ENCODE measurements at places on chromosomes 1 and 21.

DNA sequence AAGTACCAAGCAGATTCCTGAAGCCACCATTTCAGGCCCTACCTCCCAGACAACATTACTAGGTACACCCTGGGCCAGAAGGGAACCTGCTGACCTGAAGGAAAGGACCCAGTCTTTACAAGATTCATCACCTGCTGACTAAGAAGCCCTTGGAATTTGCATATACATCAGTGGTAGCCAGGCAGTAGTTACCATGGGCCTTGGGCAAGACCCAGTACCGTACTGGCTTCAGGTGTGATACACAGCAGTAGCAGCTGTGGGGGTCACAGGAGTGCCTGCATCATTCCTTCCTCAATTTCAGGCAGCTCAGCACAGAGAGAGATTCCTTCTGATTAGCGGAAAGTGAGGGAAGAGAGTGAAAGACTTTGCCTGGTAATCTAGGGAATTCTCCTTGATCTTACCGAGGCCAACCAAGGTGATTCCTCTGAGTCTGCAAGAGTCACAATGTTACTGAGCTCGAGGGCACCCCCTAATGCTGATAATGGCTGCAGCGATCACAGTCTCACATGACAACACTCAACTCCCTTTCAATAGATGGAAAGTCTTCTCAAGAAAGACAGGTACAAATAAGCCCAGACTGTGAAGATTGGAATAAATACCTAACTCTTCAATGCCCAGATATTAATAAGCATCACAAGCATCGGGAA, 22.0 kb upstream of the UHMK1 start:
- no peak for DNase-seq

DNA sequence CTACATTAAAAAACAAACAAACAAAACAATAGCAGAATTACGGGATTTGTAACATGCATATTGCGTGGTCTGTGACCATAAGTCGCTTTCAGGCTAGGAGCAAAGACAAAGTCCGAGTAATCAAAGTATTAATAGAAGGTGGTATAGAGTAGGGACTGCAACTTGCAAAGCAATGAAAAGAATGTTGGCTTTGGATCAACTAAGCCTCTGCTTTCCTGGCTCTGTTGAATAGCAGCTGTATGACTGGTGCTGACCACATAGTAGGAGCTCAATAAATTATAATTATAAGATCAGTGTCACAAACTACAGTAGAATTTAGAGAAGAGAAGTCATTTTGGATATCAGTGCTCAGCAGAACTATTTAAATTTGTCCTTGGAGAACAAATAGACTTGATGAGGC, 586.4 kb downstream of the DPYD start:
- DNase-seq = no peak

DNA sequence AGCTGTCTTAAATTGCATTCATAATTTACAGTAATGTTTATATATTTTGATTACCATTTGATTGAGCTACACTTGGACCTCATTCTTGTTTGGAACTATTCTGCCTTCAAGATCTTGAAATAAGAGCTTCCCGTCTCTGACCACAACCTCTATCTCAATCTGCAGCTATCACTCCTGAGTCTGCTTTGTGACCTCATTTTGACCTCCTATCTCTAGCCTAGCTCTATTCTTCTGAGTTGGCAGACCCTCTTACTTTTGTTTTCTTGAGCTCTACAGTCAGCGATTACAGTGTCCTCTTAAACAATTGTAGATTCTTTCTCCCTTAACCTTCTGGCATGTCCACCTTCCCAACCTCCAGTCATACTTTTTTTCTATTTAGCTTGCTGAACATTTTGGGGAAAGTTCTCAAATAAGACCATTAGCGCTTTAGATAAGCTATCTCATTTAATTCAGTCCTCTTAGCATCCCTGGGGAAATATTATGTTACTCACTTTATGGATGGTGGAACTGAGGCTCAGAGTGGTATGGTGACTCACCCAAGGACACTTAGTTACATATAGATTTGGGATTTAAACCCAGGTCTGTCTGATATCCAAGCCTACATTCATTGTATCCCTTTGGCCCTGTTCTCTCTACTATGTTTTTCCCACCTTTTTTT, 19.1 kb downstream of the RPAP2 start:
- no peak for DNase-seq

DNA sequence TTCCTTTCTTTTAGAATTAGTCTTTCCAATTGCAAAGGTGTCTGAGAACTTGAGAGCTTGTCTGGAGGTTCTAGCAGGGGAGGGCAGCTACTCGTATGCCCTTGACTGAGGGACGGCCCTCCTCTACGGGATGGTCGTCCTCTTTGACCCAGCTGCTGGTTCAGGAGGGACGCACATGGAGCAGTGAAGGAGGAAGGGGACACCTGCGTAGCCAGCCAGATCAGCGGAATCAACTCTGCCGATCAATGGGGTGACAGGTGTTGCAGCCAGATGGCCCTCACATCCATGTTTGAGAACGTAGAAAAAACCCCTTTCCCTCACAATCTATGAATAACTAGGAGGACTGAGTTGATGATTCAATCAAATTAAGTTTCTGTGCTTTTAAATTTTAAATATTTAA, 15.7 kb upstream of the A3GALT2 start:
- DNase-seq = no peak

DNA sequence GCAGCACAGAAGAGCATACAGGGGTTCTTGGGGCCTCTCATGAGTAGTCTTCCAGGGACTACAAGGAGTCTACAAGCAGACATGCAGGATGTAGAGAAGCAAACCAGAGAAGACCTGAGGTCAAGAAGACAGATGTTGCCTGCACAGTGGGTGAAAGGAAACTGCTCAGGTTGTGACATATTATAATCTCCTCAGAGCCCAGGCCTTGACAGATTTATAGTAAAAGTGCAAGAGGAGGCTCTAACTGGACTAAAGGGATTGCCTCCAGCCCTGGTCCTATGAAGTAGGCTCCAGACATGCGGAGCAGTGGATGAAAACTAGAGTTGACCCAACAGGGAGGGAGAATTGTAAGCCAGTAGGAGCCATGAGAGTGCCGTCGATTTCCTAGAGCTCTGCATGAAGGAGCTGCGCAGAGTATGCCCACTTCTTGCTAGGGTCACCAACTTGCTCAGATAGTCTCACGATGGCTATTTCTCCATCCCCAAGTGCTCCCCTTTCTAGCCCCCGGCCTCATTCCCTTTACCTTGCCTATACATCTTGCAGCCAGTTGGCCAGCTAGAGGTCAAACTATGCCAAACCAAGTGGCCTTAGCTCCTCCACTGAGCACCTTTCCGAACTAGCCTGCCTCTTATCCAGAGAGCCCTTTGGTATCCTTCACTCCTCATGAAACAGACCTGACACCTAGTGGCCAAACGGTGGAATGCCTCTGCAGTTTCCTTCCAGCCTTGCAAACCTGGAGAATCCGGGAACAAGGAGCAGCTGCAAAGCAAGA, 36.2 kb upstream of the IPO9 start:
- DNase-seq = peak; percentile 83

DNA sequence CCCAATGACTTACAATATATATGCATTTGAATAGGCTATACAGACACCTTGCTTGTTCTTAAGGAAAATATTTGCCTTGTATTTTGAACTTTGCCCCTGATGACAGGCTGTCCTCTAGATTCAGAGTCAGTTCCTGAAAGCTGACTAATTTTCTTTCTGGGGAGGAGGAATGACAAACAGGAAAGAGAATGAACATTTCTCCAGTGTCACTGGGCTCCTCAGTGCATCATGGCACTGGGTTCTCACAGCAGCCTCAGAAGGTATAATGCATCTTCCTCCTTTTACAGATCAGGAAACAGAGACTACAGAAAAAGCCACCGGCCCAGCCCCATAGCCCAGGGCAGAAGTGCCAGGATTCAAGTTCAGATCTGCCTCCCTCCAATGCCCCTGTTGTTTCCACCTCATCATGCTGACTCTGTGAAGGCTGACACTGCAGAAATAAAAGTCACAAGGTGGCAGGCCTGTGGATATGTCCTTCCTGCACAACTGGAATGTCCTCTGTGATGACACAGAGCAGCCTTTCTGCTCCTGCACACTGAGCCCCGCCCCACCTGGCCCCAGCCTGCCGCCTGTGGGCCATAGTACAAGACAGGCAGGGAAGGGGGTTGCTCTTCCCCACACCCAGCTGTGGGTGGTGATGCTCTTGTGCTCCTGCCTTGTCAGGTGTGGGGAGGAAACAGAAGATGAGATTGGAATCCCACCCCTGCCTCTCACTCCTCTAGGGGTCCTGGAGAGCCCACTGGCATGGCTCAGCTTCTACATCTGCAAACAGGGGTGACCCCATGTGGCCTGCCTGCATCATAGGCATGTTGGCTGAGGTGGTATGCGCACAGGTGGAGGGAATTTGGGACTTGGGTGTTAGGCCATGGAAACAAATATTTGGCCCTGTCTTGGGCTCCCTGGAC, 6.4 kb downstream of the TTC22 start:
- DNase-seq = peak; percentile 46

DNA sequence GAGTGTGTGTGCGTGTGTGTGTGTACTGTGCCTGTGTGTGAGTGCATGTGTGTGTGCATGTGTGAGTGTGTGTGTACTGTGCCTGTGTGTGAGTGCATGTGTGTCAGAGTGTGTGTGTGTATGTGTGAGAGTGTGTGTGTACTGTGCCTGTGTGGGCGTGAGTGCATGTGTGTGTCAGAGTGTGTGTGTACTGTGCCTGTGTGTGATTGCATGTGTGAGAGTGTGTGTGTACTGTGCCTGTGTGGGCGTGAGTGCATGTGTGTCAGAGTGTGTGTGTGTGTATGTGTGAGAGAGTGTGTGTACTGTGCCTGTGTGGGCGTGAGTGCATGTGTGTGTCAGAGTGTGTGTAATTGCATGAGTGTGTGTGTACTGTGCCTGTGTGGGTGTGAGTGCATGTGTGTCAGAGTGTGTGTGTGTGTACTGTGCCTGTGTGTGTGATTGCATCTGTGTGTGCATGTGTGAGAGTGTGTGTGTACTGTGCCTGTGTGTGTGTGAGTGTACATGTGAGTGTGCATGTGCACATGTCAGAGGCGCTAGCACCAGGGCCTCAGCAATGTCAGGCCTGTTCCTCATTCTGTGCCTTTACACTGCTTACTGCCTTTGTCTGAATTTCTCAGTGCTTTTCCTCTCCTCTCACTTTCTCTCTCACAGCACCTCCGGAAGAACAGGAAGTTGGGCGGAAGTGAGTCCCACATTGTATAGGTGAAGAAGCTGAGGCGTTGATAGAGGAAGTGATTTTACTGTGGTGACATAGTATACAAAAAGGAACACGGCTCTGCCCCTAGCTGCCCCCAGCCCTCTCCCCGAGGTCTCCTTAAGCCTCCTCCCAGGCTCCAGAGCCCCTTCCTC, 4.9 kb downstream of the SLC5A9 start:
- DNase-seq = peak; percentile 8

DNA sequence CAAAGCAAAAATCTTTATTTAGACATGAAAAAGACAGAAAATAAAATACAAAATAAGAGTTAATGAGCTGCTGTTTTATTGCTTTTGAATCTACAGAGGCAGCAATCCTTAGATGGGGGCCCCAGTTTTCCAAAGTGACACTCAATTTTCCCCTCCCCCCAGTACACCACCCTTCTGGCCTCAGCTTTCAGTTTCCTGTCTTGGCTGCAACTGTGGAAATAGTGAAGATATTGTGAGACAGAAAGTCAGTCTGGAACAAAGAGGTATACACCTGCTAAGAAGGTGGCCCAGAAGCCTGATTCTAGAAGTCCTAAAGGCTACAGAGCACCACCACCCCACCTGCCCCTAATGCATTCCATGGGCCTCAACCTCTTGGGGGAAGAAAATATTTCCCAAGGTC, 1.1 kb upstream of the MTMR11 start:
- no peak for DNase-seq

DNA sequence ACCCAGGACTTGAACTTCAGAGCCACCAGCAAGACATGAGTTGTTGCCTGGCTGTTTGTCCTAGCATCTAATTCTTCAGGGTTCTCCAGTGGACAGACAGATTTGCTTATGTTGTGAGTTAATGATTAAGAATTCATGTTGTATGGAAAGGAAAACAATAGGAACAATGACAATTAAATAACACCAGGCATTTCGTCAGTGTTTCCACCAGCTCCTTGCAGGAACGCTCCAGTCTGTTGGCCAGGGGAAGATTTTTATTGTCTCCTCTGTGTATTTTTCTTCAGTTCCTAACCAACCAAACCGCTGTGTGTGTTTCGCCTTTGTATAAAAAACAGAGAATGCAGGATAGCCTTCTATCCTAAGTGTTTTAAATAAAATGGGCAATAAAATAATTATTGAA, 64.4 kb upstream of the PTGFR start:
- no peak for DNase-seq

DNA sequence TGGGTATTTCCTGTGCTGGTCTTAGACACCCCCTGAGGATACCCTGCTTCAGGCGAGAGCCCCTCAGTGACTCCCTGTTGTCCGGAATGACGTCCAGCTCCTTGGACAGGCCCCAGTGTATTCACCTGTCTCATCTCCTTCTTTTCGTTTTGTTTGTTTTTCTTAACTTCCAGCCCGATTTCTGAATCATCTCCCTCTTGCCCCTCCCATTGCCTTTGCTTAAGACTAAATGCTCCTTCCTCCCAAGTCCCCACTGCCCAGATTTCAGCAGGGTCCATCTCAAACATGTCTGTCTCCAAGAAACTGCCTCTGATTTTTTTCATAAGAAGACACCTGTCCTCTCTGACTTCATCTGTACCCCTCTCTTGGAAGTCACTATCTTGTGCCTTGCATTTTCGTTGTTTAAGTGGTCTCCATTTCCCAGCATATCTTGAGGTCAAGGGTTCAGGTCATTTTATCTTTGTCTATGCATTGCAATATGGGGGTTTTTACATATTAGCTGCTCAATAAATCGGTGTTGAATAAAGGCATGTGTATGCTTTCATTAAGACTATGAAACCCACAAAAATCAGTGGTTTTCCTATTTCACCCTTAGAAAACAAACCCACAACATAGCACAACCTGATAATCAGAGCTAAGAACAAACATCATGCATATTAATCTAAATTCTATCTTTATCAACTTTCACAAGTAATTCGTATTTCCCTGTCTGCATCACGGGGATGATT, 58.4 kb upstream of the LGALS8 start:
- DNase-seq = no peak

DNA sequence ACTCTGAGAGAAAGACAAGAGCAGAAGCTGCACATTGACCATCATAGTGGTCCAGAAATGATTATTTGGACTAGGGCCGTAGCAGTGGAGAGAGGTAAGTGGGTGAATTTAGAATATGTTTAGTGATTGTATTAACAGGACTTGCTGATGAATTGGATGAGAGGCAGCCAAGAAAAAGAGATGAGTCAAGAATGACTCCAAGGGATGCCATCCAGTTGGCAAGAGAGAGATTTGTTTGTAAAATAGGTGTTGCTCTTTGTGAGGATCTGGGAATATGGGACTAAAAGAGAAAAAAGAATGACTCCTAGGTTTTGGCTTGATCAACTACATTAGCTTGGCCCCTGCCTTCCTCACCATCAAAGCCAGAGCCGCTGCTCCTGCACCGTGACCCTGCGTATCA, 54.2 kb upstream of the ARTN start:
- no peak for DNase-seq
